ENCODE measurements at places on chromosomes 12 and 14. TPM values are rescaled to one million over a fixed set of nuclear protein-coding genes. Genes with fewer than 3 reads are reported as not detected.

DNA sequence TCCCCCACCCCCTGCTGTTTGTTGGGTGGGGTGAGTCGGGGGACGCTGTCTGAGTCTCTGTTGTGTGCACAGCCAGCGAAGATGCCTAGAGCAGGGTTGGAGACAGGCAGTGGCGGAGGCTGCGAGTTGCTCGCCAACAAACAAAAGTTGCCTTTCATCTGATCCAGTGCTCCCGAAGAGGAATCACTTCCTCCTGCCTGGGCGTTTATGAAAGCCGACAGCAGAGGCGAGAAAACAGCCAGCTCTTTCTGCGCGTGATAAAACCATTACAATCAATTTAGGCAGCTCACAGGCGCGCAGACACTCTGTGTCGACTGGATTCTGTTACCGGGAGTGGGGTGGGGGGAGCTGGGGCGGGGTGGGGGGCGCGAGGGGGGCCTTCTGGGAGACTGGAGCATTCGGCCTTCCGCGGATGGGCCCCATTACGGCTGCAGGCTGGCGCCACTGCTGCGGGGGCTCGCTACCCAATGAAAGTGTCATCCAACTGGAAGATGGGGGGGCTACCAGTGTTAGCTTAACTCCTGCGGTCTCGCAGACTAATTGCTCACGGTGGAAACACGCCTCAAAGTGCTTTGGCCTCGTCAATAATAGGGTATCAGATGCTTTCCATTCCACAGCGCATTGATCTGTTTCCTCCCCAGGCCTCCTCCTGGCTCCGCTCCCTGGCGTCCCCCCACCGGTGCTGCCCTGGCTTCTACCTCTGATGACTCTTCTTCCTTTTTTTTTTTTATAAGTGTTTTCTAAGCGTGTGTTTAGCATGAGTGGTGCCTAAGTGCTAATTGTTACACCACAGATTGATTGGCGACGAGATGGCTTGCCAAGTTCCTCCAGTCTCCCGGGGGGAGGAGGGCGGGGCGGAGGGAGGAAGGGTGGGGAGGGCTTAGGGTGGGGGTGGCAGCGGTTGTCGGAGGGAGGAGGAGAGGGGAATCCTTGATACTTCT, 678.4 kb downstream of the MED13L start:
- DNase-seq = no peak

DNA sequence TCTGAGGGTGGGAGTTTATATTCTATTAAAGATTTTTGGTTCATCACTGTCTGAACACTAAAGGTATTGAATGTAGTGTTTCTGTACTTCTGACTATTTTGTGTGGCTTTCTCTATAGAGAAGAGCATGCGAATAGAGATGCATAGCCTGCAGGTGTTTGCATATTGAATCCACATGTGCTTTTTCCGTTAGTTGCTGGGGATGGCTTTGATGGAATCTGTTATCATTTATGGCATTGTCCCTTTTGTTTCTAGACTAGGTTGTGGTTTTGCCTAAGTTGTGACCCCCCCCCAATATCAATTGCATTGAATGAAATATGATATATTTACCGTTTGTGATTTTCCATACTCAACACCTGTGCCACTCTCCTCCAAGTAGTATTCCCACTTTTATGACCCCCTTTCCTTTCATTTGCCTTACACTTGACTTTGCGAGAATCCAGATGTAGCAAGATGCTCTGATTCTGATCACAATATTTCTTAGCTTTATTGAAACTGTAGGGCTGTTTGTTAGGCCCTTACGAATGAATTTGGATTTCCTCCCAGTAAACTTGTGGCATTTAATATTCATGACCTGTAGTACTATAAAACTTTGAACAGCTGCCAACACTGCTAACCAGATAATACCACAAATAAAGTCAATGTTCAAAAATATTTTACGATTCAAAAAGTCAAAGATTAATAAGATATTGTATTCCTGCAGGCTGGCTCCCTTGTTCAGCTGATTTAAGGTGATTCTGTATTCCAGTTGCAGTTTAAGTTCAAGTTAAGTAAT, 176.4 kb downstream of the TMTC2 start:
- no peak for DNase-seq

Gene PMCH
- 0.42 TPM for polyA plus RNA-seq

- no peak for DNase-seq
Observed at GRCh38 chr12:110531741-110532333, 29.7 kb downstream of the RAD9B start.

- no peak for DNase-seq
Observed at GRCh38 chr12:50425589-50426258, 25.0 kb downstream of the LARP4 start.

DNA sequence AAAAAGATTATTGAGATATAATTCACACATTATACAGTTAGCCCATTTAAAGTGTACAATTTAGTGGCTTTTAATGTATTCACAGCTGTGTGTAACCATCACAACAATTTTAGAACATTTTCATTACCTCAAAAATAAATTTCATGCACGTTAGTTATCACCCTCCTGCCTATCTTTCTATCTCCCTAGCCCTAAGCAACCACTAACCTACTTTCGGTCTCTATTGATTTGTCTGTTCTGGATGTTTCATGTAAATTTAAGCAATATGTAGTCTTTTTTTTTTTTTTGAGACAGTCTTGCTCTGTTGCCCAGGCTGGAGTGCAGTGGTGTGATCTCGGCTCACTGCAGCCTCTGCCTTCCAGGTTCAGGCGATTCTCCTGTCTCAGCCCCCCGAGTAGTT, 439.4 kb downstream of the PCNX1 start:
- DNase-seq = no peak

DNA sequence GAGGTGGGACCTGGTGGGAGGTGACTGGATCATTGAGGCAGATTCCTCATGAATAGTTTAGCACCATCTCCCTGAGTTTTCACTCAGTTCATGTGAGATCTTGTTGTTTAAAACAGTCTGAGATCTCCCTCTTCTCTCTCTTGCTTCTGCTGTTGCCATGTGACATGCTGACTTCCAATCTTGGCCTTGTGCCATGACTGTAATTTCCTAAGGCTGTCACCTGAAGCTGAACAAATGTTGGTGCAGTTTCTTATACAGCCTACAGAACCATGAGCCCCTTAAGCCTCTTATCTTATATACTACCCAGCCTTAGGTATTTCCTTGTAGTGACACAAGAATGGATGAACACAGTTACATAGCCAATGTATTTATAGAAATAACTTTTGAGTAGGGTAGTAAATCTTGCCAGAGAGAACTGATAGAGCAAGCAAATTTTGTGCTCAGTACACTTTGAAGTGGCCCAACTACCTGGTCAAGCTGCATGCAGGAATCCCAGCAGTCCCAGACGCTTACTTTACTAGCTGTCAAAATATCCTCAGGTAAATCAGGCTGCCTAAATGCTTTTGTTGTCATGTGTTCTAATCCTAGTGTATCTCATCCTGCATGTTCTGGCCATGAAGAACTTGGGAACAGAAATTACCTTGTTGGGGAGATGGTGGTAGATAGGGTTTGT, 445.6 kb upstream of the MIS18BP1 start:
- DNase-seq = no peak

DNA sequence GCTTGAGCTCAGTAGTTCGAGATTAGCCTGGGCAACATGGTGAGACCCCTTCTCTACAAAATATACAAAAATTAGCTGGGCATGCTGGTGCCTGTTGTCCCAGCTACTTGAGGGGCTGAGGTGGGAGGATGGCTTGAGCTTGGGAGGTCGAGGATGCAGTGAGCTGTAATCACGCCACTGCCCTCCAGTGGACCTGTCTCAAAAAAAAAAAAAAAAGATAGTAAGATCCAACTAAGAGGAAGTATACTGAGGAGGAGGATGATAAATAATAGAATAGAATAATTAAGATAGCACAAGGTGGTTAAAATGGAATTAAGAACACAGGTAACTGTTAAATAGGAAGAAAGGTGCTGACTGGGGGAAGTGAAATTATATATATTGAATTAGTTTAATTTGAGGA, 37.0 kb upstream of the BAZ1A start:
- DNase-seq = no peak

DNA sequence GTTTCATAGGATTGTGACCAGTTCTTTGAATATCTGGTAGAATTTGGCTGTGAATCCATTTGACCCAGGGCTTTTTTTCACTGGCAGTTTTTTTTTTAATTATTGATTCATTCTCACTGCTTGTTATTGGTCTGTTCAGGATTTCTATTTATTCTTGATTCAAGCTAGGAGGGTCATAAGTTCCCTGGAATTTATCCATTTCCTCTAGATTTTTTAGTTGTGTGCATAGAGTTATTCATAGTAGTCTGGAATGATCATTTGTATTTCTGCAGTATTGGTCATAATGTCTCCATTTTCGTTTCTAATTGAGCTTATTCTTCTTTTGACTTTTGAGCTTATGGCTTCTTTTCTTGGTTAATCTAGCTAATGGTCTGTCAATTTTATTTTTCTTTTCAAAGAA, 291.6 kb downstream of the AKAP6 start:
- DNase-seq = no peak

- DNase-seq = no peak
Observed at GRCh38 chr14:75295491-75296345, 17.1 kb downstream of the FOS start.

GRCh38 chr12:119090865-119091264, 87.9 kb upstream of the HSPB8 start:
- no peak for DNase-seq

- DNase-seq = no peak
Observed at GRCh38 chr12:46242569-46242968, 26.3 kb downstream of the SLC38A1 start.

GRCh38 chr14:91115986-91116770, 2.3 kb downstream of the DGLUCY start:
- no peak for DNase-seq

Gene TNFAIP2
- polyA plus RNA-seq = 39.8 TPM

DNA sequence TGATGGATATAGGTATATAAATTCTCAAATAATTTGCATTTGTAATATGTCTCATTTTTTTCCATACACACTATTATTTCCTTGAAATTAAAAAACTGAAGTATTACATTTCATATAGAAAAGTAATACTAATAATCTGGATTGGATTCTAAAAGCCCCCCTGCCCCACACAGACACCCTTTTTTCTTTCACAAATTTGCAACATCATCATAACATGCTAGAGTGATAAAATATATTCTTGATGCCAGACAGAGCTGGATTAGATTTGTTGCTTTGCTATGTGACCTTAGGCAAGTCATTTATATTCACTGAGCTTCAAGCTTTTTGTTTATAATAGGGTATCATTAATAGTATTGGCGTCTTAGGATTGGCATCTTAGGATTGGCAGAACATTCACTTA, 6.7 kb upstream of the PKP2 start:
- DNase-seq = no peak

DNA sequence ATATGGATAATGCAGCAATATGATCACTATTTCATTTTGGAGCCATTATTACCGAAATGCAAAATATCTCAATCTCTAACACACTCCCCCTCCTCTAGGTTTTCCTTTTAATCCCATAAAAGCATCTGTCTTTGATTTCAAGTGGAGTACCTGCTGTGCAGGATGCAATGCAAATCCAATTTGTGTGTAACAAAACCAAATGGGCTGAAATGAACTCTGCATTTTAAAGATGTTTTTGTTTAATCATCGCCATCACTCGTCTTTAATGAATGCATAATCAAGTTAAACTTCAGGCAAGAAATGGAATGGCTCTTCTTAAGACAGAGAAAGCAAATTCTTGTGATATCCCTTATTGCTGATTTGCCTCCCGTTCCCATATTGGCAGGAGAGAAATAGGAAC, 114.3 kb downstream of the SLC15A5 start:
- no peak for DNase-seq

Data from forelimb muscle (tissue), 1 donor.